ENCODE measurements at places on chromosomes 4 and X. TPM values are rescaled to one million over a fixed set of nuclear protein-coding genes. Genes with fewer than 3 reads are reported as not detected.

Gene NDST3
- 2.4 TPM for total RNA-seq

Gene MGAT4D
- not detected for total RNA-seq

Gene ZNF280C
- 4.1 TPM for total RNA-seq

Gene RASSF6
- 0.05 TPM for total RNA-seq

Gene MAGEA2B
- total RNA-seq, result not detected

Gene PFKFB1
- not detected for total RNA-seq

Gene GUCY1B1
- total RNA-seq, result 4.9 TPM

Gene BANK1
- 0.14 TPM for total RNA-seq

Gene ADH1B
- total RNA-seq, result 0.09 TPM

Gene SPON2
- 55.5 TPM for total RNA-seq

Gene LGI2
- under 0.01 TPM for total RNA-seq

Gene SERPINA7
- not detected for total RNA-seq

Gene ITGB1BP2
- total RNA-seq, result 4.2 TPM

Gene FGB
- total RNA-seq, result not detected

Gene TMEM35A
- total RNA-seq, result 4.2 TPM

Gene PPP1R2C
- not detected for total RNA-seq

Gene JADE3
- 6.2 TPM for total RNA-seq

Gene BRCC3
- total RNA-seq, result 23.4 TPM

Data from smooth muscle cell of the umbilical artery (primary cell).